ENCODE measurements at places on chromosomes 1 and 21.

DNA sequence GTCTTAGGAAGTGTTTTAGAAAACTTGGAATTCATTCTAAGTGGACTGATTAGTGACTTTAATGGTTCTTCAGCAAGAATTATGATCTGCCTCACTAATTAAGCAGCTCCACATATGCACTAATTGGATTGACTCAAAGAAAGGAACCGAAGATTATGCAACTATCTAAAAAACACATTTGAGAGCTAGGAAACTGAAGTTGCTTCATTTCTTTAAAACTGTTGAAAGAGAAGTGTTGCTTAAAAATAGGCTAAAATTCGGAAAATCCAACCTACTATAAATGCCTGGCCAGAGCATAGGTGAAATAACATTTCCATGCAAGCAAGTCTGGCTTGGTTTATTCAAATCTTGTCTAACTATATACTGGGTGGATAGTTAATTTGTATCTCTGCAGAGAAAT is 502.9 kb upstream of the ZRANB2 start:
- DNase-seq: no peak

DNA sequence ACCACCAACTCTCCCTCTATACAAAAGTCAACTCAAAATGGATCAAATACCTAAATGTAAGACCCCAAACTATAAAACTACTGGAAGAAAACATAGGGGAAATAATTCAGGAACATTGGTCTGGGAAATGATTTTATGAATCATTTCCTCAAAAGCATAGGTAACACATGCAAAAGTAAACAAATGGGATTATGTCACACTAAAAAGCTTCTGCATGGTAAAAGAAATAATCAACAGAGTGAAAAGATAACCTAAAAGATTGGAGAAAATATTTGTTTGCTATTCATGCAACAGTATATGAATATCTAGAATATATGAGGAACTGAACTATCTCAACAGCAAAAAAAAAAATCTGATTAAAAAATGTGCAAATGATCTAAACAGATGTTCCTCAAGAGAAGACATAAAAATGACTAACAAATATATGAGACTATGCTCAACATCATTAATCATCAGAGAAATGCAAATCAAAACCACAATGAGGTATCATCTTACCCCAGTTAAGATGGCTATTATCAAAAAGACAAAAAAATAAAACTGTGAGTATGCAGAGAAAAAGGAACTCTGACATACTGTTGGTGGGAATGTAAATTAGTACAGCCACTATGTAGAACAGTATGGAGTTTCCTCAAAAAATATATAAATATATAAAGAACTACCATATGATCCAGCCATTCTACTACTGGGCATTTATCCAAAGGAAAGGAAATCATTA is 47.8 kb downstream of the VCAM1 start:
- no peak for DNase-seq

DNA sequence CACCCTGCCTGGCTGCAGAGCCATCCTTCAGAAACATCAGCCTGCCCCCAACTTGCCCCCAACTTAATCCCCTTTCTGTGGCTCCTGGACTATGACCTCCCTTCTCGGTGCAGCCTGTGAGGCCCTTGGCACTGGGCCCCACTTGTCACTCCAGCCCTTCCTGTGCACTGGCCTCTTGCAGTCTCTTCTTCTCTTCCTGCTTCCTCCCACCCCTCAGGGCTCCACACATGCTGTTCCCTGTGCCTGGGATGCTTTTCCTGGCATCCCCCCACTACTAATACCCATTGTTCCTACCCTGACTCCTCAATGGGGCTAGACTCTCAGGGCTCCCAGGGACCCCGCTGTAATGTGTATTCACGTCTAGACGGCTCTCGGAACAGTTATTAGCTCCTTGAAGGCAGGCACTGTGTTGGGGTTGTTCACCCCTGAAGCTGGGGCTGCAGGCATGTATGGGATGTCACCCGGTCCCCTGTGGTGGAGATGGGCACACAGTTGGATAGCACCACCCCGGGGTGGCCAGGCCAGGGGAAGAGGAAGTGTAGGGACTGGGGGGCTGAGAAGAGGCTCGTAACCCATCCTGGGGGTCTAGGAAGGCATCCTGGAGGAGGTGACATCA is 4.5 kb downstream of the LDLRAD1 start:
- no peak for DNase-seq

DNA sequence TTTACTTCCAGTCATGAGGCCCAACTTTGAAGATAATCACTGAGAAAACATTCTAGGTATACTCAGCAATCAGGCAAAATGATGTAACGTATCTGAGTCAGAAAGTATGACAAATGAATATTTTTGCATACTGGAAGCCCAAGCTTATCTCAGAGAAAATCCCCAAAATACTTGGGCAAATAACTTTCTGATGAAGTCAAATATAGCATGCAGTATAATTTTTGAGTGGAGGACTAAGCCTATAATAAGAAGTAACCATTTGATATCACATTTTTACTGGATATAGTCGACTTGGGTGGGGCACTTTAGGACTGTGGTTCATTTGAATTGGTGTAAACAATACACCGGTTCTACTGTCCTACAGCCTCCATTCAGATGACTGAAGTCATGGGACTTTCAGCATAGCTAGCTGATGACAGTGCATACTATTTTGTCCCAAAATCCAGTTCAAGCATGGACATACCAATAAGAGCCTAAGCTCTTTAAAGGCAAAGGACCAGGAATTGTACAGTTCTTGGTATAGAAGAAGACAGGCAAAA is 2.3 kb upstream of the GADD45A start:
- DNase-seq: peak; percentile 82

GRCh38 chr1:86356247-86356646 is 39.9 kb downstream of the ODF2L start:
- DNase-seq: no peak

- no peak for DNase-seq
Observed at GRCh38 chr1:244768804-244769203, 66.7 kb upstream of the COX20 start.

GRCh38 chr1:17475752-17476151 is 36.3 kb upstream of the RCC2 start:
- DNase-seq: peak; percentile 79

- no peak for DNase-seq
Observed at GRCh38 chr1:57018119-57018518, 52.3 kb upstream of the C8B start.

DNA sequence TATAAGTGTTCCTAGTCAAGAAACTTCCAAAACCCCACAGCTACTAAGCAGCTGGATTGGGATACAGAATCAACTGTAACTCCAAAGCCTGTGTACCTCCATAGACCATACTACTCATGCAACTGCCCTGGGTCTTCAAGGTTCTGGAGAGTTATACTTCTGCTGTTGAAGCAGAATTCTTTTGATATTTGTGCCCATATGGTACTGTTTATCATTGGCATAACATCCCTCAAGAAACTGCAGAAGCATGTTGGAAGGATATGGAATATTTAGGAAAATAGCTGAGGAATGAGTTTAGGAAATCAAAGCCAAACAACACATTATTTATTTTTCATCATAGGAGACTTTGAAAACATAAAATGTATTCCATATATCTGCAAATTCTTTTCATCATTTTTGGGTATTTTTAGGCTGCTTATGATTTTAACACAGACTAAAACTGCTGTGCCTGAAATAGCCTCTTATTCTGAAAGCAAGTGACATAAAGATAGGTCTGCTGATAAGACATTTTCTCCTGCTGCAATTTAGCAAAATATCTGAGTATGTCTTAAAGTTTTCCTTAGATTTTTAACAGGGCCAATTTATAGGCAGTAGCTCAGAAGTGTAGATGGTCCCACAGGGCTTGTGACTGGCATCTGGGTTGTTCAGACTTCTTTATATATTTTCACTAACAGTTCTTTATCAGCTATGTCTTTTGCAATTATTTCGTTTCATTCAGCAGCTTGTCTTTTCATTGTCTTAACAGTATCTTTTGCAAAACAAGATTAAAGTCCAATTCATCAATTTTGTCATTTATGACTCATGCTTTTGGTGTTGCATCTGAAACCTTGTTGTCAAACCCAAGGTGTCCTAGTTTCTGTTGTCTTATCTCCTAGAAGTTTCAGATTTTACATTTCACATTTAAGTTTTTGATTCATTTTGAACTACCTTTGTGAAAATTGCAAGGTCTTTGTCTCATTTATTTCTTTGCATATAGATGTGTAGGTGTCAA is 41.1 kb upstream of the ZNF124 start:
- DNase-seq: no peak

DNA sequence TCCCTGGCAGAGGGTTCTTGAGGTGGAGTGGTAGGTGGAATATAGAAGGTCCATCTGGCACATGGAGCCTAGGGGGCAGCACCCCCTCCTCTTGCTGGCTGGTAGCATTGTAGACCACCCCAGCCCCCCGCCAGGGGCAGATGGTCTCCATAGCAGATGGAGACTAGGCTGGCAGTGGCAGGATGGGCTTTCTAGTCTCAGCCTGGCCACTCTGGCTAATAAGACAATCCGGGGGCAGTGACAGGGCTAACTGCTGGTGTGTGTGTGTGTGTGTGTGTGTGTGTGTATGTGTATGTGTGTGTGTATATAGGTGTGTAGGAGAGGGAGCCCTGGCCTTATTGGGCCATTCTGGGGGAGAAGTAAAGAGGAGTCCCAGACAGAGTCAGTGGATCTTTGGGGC is 16.1 kb downstream of the UTP11 start:
- no peak for DNase-seq

- DNase-seq: no peak
Observed at GRCh38 chr1:218068241-218068640, 216.9 kb upstream of the RRP15 start.

DNA sequence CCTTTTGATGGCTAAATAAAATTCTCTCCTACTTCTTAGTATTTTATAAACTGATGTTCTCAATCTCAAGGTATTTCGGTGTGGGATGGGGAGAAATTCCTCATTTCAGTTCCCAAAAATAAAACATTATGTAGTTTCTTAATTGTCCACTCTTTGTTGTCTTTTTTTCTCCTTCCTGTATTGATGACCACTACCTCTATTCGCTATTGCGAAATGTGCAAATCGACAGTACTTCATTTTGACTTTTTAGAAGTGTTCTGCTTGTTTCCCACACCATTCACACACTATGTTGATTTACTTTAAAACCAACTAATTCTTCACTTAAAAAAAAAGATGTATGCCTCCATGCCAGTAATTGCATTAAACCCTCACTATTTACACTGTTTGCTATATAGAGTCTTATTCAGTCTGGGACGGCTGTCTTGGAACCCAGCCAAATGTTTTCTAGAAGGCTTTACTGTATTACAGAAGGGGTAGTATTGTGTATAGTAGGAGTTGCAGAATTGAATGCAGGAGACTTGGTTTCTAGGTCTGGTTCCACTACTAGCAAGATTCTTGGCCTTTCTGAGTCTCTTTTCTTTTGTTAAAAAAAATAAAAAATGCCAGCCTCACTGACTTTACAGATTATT is 5.6 kb downstream of the RNF2 start:
- DNase-seq: no peak

- DNase-seq: no peak
Observed at GRCh38 chr1:225378880-225379279, 49.0 kb downstream of the LBR start.

DNA sequence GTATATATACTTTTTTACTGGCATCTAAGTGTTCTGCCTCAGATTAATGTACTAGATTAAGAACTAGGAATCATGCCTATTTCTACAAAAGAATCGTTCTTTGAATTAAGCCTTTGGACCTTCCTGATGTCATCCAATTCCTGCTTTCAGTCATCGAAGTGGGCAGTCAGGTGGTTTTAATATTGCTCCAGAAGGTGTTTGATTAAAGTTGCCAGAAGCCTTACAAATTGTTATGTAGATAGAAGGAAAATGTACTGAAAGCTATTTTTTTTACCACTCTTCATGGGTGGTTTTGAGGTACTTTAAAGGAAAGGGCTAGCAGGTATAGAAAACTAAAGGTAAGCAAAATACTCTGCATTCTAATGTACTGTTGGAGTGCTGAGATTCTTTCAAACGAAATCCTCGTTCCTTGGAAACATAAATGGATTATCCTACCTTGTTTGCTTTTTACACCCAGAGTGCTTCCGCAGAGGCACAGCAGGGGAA is 716 bp downstream of the CTBS start:
- no peak for DNase-seq

DNA sequence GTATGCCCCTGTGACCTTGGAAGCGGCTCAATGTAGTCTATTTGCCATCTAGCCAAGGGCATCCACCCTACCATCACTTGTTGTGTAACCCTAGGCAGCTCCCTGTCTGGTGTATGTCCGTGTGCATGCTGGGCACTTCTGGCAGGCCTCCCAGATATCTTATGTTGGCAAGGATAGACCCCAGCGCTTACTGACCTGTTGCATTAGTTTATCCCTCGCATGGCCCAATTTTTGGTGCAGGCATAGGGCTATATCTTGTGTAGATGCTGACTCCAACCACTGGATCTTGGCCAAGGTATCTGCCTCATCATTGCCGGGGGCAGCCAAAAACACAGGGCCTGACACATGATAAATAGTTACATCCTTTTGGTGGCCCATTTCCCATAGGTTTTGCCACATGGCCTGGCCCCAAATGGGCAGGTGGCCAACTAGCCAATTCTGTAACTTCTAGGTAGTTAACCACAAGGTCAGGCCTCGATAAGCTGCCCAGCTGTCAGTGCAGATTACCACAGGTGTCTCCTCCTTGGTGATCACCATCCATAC is 14.0 kb upstream of the TBX19 start:
- no peak for DNase-seq

DNA sequence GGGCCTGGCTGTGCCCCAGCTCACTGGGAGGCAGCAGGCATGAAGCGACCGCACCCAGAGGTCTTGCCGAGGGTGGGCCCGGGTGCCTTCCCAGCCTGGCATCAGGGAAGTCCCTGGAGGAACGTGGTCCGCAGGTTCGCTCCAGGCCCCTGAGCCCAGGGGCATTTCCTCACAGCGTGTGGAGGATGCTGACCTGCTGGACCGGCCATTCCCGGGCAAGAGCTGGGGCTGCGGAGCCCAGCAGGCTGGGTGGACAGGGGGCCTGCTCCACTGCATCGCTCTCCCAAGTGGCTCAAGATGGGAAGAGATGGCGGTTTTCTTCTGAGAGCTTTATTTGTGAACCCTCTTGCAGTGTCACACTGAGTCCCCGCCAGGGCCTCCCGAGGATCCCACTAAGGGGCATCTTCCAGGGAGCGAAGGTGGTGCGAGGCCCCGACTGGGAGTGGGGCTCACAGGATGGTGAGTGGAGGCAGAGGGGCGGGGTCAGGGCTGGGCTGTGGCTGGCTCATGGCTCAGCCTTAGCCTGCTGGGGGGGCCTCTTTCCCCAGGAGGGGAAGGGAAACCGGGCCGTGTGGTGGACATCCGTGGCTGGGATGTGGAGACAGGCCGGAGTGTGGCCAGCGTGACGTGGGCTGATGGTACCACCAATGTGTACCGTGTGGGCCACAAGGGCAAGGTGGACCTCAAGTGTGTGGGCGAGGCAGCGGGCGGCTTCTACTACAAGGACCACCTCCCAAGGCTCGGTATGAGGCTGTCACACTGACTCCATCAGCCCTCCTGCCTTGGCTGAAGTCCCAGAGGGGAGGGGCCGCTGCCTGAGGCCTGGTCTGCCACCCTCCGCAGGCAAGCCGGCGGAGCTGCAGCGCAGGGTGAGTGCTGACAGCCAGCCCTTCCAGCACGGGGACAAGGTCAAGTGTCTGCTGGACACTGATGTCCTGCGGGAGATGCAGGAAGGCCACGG is 7.2 kb upstream of the MMP23B start:
- no peak for DNase-seq

GRCh38 chr1:39828734-39829133 is 40.1 kb upstream of the BMP8B start:
- no peak for DNase-seq
